Cerebellar nuclear complex (tissue), 1 donor: ENCODE measurements at places on chromosomes 1 and 21.
A peak's percentile ranks its signal among the peaks of the same experiment; 100 is the strongest.

- DNase-seq, result no peak
Observed at GRCh38 chr1:40439247-40439646, 11.0 kb upstream of the ZFP69B start.

GRCh38 chr1:12539705-12540579, 78.1 kb downstream of the DHRS3 start:
- DNase-seq, result no peak

DNA sequence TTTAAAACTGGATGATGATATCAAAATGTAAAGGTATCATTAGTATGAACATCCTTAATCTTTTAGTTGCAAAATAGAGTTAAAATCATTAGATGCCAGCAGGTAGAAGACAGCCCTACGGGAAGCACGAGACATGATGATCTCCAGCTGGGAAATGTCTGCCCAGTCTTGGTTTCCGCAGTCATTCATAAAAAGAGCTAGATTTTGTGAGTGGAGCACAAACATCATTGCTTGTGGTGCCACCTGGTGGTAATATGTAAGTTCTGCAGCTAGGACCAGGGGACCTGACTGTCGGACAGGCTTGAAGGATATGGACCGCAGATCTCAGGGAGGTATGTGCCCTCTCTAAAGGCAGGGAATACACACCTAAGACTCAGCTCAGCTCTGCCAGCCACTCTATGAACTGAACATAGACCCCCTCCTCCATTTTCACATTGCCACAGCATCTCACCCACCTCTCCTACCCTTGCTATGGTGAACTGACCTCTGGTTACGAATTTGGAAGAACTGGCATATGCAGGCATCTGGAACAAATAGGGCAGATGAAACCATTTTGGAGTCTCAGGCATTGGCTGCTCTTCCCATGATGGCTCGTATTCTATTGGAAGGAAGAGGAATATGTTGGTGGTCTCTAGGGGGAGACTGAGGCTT, 9.2 kb downstream of the FCMR start:
- DNase-seq, result peak; percentile 19

- DNase-seq, result no peak
Observed at GRCh38 chr21:42102526-42102925, 31.4 kb downstream of the UMODL1 start.

- DNase-seq, result no peak
Observed at GRCh38 chr1:164629971-164630370, 71.0 kb downstream of the PBX1 start.
